PC-9 (cell line): ENCODE measurements at places on chromosomes 5 and 9. TPM values are rescaled to one million over a fixed set of nuclear protein-coding genes. Genes with fewer than 3 reads are reported as not detected.

DNA sequence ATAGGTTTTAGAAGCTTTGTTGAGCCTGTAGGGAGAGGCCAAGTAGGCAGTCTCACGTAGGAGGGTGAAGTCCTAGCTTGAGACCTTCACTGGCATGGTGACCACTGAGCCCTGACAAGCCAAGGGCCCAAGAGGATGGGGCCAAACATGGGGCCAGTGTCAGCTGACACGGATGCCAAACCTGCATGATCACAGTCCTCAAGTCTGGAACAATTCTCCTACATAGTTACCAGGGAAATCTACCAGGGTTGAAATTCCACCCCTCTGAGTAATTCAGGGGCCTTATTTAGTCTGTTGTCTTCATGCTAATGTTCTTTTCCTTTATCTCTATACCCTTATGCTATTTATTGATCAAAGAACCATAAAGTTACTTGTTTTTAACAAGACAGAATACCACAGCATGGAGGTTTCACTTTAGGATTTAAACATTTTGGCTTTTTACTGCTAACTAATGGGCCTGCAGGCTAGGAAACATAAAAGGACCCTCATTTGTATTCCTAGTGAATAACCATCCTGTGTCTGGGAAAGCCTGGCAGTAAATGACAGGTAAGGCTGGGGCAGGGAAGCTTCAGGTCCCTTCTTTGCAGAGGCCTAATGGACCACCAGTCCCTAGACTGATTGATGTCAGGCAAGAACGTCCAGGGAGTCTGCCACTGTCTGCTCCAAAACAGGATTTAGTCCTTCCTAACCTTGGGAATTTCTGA, 140.8 kb downstream of the FGF1 start:
- DNase-seq: no peak

DNA sequence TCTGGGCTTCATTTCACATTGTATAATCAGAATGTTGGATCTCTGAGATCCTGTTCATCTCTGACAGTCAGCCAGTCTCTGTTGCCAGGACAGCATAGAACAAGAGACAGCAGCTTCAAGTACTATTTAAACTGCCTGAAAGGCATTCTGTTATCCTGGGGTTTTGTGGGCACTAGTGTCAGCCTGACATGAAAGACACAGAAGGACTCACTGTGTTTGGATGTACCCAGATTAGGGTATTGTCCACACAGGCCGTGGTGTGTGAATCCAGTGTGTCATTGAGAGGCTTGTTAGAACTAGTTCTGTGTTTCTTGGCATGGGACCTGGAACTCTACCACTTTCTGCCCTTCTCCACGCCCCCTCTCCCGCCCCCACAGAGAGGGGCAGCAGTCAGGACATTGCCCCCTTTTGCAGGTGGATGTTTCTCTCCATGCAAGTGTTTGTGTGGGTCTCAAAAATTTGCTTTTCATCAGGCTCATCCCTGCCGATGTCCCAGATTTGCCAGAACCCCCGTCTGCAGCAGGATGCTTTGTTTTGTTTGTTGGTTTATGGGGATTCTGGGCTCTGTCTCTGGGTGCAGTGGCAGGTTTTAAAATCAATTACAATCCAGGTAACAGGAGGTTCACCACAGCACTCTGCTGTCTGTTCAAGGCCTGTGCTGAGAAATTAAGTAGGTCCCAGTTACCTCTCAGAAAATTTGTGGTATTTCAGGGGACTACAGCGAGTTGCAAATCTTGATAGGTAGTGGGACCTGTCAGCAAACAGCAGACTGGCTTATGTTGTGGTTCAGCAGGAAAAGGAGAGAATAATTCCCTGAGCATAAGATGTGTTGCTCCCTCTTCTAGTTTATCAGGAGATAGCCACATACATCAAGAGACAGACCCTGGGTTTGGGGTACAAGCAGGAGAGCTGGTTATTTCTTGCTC, 144.6 kb downstream of the DOCK2 start:
- no peak for DNase-seq

DNA sequence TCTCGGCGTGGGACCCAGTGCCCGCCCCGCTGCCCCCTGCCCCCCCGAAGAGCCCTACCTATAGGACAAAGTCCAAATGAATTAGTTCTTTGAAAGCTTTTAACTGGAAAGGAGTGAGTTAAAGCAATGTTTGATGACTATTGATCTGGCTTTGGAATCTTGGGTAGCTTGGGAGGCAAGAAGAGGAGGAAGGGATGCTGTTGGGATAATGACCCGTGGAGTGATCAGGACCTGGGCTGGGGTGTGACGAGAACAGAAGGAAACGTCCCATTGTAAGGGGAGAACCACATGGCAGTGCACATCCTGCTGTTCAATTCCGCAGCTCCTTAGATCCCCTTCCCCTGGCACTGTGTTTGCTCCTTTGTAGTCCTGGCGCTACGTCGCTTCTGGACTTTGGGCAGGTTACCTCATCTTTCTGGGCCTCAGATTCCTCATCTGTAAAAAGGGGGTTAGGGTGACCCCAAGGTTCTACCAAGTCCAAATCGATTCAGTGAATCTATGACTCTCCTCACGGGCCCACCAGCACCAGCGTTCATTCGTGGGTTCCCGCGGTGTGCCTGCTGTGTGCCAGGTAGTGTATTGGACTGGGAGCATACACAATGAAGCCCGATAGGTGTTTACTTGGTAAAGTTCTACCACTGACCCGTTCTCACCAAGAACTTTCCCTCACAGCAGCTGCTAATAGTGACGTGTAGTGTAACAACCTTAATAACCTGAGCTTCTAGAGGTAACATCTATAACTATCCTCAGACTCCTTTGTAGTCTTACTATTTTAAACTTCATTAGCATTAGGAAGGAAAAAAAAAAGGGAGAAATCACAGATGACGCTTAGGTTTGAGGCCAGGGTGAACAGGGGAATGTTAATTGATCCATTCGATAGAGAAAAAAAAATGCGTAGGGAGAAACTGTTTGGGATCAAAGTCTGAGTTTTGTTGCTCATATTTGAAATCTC, 1.1 kb upstream of the NADK2 start:
- no peak for DNase-seq

DNA sequence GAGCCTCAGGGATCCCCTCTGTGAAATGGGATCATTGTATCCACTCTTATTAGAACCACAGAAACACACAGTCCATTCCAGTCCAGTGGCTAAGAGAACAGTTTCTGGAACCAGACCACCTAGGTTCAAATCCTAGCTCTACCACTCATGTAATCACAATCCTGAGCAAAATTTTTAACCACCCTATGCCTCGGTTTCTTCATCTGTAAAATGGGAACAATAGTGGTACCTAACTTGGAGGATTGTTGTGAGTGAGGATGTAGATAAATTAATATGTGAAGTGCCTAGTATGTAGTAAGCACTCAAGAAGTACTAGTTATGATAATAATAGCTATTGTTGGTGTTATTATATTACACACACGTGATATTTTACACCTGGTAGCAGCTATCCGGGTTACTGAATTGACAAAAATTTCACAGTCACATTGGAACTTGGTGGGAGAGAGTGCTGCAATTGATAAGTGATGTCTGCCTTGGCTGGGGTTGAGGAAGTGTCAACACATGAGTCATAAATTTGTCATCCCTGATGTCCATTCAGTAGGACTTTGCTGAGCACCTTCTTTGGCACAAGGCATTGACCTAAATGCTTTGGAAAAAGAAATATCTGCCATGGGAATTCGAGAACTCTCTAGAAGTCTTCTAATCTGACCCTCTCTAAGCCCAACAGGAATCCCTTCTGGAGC, 68.4 kb downstream of the COL27A1 start:
- DNase-seq: peak; percentile 44

DNA sequence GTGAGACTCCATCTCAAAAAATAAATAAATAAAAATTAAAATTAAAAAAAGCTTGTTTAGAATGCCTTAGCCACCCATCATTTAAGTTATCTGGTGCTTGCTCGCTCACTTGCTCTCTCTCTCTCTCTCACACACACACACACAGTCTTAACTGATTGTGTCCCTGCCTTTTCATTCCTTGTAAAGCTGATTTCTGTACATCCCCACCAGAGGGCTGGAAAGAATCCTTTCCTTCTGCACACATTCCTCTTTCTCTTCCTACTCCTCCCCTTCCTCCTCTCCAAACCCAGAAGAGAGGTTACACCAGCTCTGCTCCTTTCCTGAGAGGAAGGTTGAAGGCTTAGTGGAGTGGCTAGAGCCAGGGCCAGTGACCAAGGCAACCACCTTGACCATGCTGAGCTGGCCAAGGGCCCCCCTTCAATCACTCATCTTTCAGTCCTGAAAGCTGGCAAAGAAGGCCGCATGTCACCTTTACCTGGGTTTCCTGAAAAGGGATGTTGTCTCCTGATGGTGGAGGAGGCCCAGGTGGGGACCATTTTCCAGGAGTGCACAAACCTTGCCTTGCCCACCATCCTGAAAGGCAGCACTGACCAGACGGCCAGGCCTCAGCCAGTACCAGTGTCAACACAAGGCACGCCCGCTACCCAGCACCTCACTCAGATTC, 25.6 kb downstream of the STK10 start:
- DNase-seq: no peak

- DNase-seq: no peak
These were observed 241.5 kb downstream of the NR3C1 start for GRCh38 chr5:143161885-143162540.

- DNase-seq: no peak
These were observed 81.2 kb downstream of the ARSB start for GRCh38 chr5:78903861-78904260.

- DNase-seq: no peak
These were observed 1.8 kb downstream of the RALGDS start for GRCh38 chr9:133119103-133119845.

DNA sequence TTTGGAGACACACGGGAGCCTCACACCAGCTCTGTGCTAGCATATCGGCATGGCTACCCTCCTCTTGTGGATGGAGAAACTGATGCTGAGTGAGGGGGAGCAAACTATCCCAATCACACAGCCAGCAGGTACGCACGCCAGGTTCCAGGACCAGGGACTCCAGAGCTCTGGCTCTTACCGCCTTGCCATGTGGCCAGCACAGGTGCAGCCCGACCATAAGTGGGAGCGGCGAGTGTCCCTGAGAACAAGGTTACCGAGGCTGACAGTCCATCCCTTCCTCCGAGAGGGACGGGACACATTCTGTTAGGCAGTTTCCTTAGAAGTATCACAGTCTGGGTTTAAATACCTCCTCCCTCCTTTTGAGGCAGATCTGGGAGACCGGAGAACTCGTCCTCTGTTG, 86.0 kb downstream of the PAX5 start:
- no peak for DNase-seq

GRCh38 chr9:126563556-126563955, 50.2 kb upstream of the LMX1B start:
- no peak for DNase-seq

DNA sequence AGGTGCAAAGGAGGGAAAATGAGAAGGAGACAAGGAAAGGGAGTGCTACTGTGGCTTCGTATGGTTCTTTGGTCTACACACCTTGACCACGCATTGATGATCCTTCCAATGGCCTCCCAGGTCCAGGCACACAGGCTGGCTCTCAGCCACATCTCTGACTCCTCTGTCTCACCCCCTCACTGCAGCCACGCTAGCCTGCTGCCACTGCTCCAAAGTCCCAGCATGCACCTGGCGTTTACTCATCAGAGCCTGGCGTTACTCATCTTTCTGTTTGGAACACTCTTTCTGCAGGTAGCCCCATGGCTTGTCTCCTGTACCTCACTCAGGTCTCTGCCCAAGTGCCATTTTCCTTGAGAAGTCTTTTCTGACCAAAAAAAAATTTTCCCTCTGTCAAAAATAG, 195.5 kb downstream of the SNCAIP start:
- no peak for DNase-seq

REEP2 gene
- 0.87 and 1.3 TPM in 2 replicates for total RNA-seq

GABRP gene
- total RNA-seq: 2.1 and 5.2 TPM in 2 replicates
